Mesothelial cell of epicardium (in vitro differentiated cells): ENCODE measurements at places on chromosomes 2 and 18.

GRCh38 chr2:128754246-128754724 lies 435.6 kb upstream of the HS6ST1 start:
- DNase-seq = no peak

DNA sequence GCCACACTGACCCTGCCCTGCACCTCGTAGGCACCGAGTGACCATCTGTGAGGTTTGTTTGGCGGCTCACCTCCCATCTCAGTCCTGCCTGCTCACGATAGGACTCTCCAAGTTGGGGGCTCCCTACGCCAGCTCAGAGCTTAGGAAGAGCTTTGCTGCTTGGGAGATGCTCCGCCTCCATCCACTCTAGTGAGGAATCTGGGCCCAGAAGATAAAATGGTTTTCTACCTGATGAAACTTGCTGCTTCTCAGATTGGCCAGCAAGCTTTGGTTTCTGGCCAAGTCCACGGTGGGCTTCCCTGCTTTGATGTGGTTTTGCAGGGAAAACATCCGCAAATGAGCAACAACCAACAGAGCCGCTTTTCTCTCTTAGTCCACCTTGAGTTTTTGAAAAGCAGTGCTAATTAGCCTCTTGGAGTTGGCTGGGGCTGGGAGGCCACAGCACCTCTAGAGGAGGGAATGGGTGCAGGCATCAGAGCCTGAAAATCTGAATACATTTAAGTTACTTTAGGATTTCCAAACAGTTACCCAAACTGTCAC lies 42.2 kb downstream of the THNSL2 start:
- DNase-seq = no peak

GRCh38 chr2:237898057-237898414 lies 38.6 kb downstream of the RAMP1 start:
- no peak for DNase-seq

DNA sequence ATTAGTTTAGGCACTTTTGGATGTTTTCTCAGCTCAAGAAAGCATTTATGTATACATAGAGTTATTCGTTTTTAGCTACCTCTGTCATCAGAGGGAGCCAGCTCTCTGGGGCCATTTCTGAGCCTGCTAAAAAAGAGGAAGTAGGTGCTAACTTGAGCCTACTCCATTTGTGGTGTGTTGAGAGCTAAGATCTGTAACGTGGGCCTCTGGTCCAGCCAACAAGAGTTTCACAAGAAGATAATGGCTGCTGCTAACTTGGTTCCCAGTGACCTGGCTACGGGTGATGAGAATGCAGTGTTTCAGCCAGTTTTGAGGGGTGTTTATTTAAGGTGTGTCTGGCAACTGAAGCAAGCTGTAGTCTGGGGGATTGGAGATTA lies 182.5 kb downstream of the PRKCE start:
- DNase-seq = no peak

GRCh38 chr2:170092436-170093060 lies 85.4 kb upstream of the MYO3B start:
- DNase-seq = no peak

GRCh38 chr2:189072036-189072435 lies 97.9 kb downstream of the COL3A1 start:
- no peak for DNase-seq

DNA sequence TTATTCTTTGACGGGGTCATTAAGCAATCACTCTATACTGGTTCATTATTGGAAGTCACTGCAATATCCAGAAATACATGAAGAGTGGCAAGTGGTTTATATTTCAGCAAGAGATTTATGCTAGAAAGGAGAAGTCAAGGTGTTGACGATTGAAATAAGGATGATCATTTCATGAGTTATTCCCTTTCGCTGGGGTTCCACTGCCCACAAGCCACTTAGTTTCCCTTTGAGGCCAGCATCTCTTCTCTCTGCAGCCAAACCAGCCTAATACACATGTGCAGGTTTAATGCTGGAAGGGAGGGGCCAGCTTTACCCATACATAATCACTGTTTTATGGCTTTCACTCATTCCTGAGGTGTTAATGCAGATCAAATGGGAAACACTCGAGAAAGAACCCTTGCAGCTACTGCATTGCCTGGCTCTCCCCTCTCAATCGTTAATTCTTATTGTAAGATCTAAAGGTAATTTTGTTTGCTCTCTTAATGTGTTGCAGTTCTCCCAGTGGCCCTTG lies 108.4 kb downstream of the MEIS1 start:
- DNase-seq = no peak

GRCh38 chr2:167595839-167596471 lies 651.4 kb downstream of the STK39 start:
- no peak for DNase-seq

DNA sequence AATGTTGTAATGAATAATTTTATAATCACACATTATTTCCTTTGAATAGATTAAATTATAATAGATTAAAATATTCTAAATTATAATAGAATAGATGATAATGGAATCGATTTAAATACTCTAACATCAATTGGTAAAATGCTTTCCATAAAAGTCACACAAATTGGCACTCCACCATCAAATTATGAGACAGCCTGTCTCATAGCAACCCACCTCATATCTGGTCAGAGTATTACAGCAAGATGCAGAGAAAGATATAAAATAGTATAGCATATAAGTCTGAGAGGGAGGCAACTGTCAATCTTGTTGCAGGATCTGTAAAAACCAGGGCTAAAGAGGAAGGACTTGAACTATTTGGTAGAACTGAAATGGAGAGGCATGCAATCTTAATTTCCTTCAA lies 98.4 kb upstream of the NCKAP5 start:
- DNase-seq = no peak

DNA sequence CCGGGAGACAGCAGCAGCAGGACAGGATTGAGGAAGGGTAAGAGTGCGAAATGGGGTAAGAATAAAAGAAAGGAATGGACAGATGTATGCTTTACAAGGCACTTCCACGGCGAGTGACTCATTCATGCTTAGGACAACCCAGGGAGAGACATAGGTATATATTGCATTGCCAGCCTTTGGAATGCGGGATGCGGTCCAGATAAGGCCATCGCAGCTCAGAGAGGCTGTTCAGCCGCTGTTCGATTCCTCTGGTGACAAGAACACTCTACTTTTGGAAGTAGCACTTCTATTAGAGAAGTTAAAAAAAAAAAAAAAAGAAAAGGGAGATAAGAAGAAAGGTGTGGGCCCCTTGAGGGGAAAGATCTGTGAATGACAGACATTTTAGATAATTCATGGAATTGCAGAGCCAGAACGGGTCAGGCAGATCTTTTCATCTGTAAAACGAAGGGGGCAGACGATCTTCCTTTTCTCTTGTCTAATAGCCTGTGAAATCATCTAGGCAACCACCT lies 819 bp upstream of the NCOA1 start:
- DNase-seq = no peak

GRCh38 chr2:113124181-113124961 lies 3.0 kb upstream of the IL1RN start:
- no peak for DNase-seq

DNA sequence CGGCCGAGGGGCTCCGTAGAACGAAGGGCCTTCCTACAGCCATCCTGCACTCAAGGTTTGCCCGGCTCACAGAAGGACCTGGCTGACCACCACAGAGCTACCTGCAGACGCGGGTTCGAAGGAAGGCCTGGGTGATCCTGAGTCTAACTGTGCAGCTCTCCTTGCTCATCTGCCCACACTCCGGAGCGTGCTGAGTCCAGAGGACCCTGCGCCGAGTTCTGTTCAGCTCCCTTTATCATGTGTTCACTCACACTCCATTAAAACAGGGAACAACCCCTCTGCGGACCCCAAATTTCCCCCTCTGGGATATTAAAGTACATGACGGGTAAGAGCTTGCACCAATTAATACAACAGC lies 138.3 kb downstream of the PXDN start:
- DNase-seq = no peak

DNA sequence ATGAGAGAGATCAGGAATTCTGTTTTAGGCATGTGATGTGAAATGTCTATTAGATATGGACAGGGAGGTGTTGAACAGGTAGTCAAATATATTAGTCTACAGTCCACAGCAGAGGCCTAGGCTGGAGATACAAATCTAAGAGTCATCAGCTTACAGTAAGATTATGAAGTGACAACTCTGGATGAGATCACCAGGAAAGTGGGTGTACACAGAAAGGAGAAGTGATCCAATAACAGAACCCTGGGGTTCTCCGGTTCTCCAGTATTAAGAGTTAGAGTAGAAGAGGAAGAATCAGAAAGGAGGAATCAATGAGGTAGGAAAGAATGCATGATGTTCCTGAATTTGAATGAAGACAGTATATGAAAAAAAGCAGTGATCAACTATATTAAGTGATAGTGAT lies 362.3 kb downstream of the FIGN start:
- no peak for DNase-seq

DNA sequence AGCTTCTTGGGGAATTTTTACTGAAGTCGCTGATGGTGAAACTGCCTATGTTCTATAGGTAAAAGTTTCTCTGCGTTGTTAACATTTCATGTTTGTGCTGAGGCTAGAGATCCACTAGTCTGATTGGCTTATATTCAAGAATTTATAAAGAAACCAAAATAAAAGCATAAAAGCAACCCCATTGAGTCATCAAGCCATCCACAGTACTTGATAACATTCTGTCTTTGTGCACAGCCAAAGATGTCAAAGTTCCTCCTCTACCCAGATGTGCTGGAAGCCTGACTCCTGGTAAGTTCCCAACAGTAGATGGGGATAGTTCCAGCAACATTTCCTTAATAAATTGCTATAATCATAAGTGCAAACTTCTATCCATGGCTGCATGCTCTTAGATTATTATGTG lies 107.8 kb downstream of the TANC1 start:
- no peak for DNase-seq
